ENCODE measurements at places on chromosomes 2 and 18.

DNA sequence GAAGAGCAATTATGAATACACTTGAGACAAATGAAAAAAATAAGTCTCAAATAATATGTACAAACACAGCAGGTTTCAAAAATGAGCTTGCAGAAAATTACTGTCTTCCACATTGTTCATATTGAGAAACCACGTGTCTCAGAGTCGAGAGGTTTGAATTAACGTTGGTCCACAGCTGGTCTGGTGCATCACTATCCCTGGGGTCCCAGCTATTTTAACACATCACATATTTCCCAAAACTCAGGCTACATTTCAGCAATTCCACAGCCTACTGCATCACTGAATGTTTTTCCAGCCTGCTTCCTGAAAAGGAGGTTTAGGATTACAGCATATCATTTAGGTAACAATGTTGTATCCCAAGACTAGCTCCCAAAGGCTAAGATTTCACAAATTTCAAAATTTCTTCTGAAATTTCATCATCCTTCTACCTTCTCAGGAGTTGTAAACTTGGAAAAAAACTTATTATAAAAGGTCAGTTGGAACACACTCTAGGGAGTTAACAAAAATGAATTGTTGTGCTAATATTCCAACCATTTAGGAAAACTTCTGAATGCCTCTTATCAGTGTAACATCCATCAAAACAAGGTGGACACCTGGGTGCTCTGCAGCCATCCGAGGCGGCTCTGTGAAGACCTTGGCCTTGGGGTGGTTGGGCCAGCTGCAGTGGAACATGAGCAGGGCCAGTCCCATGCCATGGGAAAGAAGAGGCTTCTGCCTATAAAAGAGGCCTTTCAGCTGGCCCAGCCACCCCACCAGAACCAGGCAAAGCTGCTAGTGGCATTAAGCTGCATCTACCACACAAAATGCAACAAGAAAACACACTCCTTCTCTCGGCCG, 198.1 kb upstream of the RBBP8 start:
- DNase-seq = no peak

GRCh38 chr18:48265328-48265727, 143.9 kb downstream of the ZBTB7C start:
- DNase-seq = no peak

DNA sequence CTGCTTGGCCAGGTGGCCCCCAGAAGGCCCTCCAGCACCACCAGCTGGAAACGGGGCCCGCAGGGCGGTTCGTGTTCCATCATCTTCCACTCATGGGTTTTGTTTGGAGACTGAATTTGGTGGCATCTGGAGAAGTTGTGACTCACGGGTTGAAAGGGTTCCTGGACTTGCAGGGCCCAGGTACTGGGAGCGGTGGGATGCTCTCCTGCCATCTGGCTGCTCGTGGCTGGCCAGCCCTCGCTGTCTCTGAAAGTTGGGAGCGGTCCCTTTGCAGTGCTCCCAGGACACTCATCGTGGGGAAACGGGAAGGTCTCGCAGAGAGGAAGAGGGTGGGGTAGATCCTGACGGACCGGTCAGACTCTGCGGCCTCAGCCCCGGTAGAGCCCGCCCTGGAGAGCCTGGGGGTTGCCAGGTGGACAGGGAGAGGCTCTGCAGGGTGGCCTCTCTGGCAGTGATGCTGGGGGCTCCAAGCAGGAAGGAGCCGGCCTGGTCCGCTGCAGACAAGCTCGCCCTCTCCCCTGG, 47.5 kb downstream of the TWIST2 start:
- DNase-seq = no peak

DNA sequence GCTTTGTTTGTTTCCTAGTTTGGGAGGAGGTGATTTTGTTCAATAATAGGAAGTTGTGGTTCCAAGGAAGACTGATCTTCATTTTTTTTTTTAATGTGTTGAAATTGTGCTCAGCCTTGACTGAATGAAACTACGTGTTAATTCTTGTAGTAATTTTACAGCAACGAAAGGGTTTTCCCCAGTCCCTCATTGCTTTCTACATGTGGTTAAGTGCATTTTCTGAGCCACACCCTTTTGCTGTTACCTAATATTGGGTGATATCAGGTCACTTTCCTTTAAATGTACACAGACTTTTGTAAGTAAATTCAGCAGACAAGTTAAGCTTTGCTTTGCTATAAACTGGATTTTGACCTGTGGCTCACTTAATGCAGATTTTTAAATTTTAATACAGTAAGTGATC, 73.6 kb downstream of the OTX1 start:
- no peak for DNase-seq

GRCh38 chr2:43273529-43273928, 47.1 kb upstream of the ZFP36L2 start:
- no peak for DNase-seq

- DNase-seq = no peak
These were observed 41.1 kb downstream of the FEZ2 start for GRCh38 chr2:36556842-36557241.

GRCh38 chr2:16628314-16628713, 37.3 kb downstream of the CYRIA start:
- no peak for DNase-seq

GRCh38 chr2:118520246-118520645, 327.2 kb downstream of the EN1 start:
- no peak for DNase-seq

GRCh38 chr2:37326285-37326684, 1.7 kb upstream of the PRKD3 start:
- DNase-seq = no peak

DNA sequence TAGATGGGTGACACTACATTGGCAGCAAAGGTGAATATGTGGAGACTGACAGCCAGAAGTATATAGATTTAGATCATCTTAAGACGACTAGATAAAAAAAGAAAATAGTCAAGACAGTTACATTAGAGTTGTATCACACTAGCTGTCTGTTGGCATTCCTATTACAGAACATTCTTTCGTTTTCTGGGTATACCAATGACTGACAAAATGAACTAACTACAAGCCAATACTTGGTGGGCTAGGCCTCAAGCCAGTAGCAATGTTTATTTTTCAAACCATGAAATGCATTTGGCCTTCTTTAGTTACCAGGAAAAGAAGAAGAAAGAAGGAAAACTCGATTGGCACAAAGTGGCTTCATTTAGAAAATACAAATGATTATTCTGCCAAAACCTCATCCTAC, 944.9 kb upstream of the ZEB2 start:
- DNase-seq = no peak

DNA sequence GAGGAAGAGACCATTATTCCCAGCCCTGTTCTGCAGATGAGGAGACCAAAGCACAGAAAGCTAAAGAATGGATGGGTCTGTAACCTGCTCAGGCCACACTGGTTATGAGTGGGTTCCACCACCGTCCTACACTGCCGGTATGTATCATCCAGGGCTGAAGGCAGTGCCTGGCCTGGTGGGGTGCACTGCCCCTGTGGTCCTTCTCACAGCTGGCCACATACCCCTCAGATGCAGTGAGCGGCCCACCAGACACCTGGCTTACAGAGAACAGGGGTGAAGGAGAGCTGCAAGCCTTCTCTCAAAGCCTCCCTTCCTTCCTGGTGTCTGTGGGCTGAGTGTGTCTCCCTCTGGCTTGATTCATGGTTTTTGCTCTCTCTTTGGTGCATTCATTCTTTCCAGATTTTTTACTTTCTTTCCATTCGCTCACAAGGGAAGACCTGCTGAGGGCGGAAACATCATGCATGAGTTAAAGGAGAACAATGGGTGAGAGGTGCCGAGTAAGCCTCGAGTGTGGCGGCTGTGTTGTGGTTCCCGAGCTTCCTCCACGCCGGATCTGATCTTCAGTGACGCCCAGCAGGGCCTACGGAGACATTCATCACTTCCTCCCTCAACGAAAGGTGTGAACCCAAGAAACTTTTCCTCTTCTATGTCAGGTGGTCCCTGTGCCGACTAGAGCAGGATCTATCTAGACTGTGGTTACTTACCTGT, 62.1 kb upstream of the REL start:
- DNase-seq = peak; percentile 88

DNA sequence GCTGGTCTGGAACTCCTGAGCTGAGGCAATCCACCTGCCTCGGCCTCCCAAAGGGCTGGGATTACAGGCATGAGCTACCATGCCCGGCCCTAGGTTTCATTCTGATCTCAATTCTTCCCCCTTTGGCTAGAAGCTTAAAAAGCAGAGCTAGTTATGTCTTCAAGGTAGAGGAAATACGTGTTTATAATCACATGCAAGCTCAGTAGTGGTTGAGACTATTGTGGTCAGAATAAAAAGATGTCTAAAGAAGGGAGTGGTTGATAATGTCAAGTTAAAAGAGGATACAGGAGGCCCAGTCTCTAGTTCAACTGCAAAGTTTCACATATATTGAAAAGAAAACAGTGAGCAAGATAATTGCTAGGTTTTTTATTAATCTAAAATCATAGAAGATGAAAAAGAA, 807.8 kb upstream of the ACVR2A start:
- no peak for DNase-seq

- no peak for DNase-seq
These were observed 134.0 kb upstream of the CCDC68 start for GRCh38 chr18:55093295-55093694.

DNA sequence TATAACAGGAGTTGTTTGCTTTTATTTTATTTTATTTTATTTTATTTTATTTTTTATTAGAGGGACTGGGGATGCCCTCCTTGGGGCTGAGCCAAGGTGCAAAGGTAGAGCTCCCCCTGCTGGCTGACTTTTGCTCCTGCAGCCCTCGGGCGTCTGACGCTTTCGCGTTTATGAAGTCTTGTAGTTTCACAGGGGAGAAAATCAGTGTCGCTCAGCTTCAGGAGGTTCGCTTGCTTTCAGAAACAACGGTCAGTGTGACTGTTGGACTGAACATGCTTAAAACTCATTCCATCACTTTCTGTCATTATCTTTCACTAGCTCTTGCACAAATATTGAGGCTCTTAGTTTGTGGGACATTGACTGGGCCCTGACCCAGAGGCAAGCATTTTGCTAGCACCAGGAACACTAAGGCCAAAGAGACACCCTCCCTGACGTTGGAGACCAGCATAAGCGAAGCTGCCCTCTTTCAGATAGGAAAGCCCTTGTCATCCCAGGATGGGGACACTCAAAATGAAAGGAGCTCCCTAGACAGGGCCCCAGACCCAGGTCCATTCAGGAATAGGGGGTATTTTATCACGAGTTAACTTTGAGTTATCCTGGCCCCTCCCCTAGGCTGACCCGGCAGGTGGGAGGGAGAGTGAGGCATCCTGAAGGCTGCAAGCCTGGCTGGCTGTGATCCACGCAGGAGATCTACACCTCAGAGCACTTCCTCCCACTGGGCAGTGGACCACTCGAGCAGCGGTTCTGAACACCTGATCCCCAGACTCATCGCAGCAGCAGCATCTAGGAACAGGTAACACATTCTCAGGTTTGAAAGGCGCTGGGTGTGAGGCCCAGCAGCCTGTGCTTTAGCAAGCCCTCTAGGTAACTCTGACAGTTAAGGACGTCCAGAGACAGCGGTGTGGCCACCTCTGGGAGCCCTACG, 34.4 kb downstream of the LGALSL start:
- DNase-seq = peak; percentile 75

- DNase-seq = no peak
These were observed 167.9 kb downstream of the IRS1 start for GRCh38 chr2:226631671-226632070.

DNA sequence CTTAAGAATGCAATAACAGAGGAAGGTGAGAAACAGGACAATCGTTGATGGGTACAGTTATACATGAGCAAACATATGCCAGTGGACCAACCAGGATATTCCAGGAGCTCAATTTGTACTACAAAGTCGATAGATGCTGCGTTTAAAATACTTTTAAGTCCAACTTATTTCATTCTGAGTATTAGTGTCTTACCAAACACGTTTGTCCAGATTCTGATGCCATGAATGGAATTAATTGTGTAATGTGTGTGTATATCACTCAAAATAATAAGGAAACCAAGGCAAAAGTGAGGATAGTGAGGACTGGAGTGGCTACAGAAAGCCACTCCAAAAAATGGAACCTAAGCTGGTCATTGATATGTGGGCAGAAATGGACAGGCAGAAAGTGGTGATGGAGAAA, 332.6 kb downstream of the RIT2 start:
- DNase-seq = no peak

DNA sequence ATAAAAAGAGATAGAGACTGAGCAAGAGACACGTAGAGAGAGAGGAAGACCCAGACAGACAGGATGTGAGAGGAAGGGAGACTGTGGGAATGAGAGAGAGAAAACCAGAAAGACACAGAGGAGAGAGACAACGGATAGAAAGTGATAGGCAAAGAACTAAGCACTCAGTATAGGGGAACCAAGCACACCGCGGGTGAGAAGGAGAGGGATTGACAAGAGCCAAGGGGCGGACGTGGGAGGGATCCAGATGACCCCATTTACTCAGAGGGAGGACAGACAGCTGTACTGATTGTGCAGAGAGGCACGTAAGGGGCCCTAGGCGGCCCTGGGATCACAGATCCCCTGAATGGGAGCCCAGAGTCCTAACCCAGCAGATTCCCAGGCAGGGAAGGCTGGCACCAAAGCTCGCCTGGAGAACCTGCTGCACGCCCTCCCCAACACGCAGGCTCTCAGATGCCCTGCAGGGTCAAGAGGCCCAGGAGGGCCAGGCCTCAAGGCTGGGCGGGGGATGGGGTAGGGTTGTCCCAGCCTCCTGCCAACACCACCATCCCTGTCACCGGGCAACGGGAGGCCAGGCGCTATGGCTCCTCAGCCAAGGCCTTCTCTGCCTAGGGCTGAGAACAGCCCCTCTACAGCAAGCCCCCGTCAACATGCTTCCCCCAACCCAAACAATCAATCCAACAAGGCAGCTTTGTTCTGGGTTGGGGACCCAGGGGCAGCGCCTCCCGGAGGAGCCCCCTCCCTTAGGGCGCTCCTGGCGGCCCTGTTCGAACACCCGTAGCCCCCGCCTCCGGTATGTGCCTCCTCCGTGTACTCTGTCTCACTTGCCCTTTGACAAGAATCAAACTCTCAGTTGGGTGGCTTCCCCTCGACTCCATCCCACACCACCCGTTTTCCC, 579 bp downstream of the LOXL3 start:
- no peak for DNase-seq

DNA sequence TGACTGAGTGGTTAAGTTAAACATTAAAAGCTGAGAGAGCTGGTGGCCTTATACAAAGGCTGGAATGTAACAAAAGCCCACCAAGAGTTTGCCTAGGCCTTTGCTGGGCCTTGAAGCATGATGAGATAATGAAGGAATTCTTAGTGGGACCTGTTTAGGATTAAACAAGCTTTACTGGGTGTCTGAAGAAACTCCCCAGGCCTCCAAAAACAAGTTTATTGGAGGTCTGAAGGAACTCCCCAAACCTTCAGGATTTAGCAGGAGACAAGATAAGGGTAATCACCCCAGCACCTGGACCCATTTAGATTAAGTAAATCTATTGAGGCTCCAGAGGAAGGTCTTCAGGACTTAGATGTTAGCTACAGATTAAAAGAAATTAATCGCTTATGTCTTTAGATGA, 18.7 kb downstream of the PCARE start:
- no peak for DNase-seq

GRCh38 chr2:98693477-98693876, 37.5 kb downstream of the MGAT4A start:
- no peak for DNase-seq
